NCI-H526 (cell line): ENCODE measurements at places on chromosomes 11 and 22.

- DNase-seq: no peak
Observed at GRCh38 chr11:22173532-22173931, 19.4 kb upstream of the ANO5 start.

- no peak for DNase-seq
Observed at GRCh38 chr11:129720156-129720555, 95.5 kb upstream of the TMEM45B start.

- no peak for DNase-seq
Observed at GRCh38 chr22:43531651-43532050, 119.8 kb downstream of the MPPED1 start.

GRCh38 chr11:64609436-64610047 lies 18.5 kb downstream of the SLC22A12 start:
- DNase-seq: no peak

- peak; percentile 66 for DNase-seq
Observed at GRCh38 chr11:72058416-72059034, 21.8 kb downstream of the NUMA1 start.

- DNase-seq: no peak
Observed at GRCh38 chr11:70471254-70471653, 72.9 kb downstream of the CTTN start.
